ENCODE measurements at places on chromosomes 7 and 10.

DNA sequence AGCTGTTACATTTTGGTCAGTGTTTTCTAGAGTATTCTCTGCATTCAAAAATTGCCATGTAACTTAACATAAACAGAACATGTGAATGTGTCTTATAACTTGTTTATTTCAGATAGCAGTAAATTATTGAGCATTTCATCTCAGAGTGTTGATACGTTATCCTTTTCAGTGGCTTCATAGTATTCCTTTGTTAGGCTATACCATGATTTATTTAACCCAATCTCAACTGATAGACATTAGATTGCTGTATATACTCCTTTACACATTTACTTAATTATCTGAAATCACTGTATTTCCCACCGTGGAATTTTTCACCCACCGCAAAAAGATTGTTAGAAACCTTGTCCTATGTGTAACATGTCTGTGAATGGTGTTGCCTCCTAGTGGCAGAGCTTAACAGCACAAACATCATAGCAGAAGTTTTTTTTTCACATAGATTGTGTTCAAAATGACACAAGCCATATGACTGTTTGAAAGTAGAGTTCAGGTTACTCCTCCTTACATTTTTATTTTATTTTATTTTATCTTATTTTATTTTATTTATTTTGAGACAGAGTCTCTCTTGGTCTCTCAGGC lies 21.4 kb downstream of the SLF2 start:
- DNase-seq = no peak

GRCh38 chr7:101993311-101993710 lies 175.9 kb downstream of the CUX1 start:
- DNase-seq = no peak

GRCh38 chr10:10854725-10855124 lies 162.9 kb upstream of the CELF2 start:
- DNase-seq = no peak

DNA sequence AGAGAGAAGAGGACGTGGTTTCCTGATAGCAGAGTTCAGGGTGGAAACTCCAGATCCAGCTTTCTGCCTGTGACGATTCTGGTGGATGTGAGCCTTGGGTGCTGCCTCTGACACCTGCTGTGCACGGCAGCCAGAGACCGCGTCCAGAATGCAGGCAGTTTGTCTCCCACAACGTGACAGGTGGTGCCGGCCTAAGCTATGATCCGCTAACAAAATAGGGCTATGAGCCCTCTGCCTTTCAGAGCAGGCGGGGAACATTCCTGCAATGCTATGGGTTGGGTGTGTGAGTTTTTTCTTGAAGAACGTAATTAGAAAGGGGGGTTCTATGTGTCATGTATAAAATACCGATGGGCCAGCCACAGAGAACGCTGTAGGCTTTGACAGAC lies 297.3 kb upstream of the PRKCQ start:
- no peak for DNase-seq

GRCh38 chr10:86329896-86330680 lies 36.5 kb downstream of the GRID1 start:
- peak; percentile 56 for DNase-seq
